ENCODE measurements at places on chromosomes 1 and 21. TPM values are rescaled to one million over a fixed set of nuclear protein-coding genes. Genes with fewer than 3 reads are reported as not detected.

- no peak for DNase-seq
These were observed 24.1 kb downstream of the MEGF6 start for GRCh38 chr1:3586986-3587759.

Gene ADPRS
- 116 TPM for total RNA-seq

DNA sequence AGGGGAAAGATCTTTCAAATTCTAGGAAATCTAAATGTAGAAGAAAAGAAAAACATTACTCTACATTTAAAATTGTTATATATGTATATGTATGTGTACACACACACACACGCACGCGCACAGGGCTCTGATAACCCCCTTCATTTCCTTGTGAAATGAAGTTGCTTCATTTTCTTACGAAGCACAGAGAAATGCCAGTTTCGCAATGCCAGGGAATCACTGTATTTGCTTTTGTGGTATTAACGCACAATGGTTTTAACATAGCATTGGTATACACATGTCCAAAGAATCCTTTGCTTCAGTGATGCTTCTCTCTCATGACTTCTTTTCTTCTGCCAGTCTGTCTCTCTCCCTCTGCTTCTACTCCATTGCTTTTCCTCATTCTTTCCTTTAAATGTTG, 8.4 kb upstream of the DDAH1 start:
- no peak for DNase-seq

GRCh38 chr1:113057006-113057405, 16.0 kb upstream of the LRIG2 start:
- no peak for DNase-seq

DNA sequence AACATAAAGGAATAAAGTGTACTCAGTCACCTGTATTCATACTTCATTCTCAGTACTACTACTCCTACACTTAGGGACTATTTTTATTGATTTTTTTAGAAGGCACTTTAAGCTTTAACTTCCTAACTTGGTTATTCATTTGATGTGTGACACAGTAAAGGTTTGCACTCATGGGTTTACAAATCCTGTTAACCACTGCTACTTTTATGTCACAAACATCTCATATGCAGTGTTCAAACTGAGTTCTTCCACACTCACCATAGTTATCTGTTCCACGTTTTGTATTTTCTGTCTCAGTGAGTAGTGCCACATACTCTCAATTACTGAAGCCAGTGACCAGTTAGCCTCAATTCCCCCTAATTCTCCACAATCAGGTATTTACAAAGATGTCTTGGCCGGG, 33.2 kb downstream of the RCOR3 start:
- DNase-seq, result no peak

- no peak for DNase-seq
These were observed 33.4 kb downstream of the FAAH start for GRCh38 chr1:46427541-46427940.

- DNase-seq, result no peak
These were observed 29.4 kb downstream of the RCSD1 start for GRCh38 chr1:167659450-167659849.

Gene PTPRC
- not detected for total RNA-seq
